Eye (tissue), 1 donor: ENCODE measurements at places on chromosomes 5 and 9.

DNA sequence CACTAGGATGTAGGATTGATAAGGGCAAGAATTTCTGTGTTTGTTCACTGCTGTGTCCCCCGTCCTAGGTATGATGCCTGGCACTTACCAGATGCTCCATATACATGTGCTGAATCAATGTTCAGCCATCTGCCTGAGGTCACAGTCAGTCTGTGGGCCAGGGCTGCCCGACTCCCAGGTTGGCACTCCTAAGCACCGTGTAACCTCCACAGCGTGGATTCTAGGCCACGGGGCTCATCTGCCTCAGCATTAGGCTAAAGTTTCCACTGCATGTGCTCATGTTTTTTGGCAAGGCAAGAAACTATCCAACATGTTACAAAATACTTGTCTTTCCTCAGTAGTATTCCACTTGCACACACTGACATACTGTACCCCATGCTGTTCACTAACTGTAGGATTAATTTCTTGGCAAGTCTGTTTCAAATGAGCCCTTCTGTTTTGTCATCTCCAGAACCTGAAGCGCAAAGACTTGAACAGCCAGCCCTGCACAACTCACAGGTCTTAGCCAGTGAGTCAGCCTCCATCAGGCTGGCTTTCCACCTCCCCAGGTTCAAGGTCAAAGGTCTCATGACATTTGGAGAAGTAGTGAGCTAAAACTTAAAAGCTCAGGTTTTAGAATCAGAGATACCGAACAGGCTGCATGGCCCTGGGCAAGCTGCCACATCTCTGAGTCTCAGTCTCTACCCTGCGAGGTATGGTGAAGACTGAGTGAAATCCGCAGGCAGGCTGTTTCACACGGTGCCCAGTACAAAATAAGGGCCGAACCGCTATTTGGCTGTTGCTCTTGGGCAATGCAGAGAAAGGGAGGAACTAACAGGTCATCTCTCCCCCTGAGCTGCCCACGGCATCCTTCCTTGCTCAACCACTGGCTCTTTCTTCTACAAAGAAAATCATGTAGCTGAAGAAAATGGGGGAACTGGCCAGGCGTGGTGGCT lies 7.2 kb downstream of the TOR1A start:
- DNase-seq, result no peak

- DNase-seq, result peak; percentile 85
Measured at GRCh38 chr9:137550231-137550621, at the start of gene PNPLA7. TSS of gene PNPLA7 (minus strand) at chr9:137550402. CDS start at chr9:137550197, 205 bp downstream.

DNA sequence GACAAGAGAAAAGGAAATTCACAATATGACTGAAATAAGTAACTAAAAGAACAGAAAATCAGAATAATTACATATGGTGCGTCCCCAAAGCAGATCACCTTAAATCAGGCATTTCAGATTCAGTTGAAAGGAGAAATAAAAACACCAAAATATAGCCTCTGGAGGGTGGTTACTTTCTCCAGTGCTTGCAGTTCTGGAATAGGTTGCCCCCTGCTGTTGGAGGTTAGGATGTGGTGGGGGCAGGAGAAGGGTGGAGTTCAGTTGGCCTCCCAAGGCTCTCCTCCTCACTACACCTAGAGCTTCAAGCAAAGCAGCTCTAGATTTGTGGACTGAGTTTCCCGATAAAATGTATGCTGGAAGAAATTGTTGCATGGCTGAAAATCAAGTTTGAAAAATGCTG lies 338.2 kb upstream of the TLE4 start:
- DNase-seq, result no peak

- no peak for DNase-seq
Measured at GRCh38 chr5:152499814-152500535, 94.9 kb upstream of the NMUR2 start.

DNA sequence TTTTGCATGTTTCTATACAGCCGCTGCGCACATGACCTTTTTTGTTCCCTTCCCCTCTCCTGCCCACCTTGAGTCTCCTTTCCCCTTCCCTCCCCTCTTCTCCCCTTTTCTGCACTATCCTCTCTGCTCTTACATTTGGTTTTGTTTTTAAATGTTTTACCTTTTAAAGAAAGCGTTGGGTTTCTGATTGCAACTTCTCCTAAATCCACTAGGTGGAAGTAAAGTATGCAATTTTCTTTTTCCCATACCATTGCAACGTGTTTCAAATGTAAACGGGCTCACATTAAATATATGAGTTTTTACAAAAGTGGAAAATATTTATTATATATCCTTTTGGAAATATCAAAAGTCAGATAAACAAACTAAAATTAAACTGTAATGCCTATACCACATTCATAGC lies 500.9 kb downstream of the DIRAS2 start:
- DNase-seq, result peak; percentile 60

DNA sequence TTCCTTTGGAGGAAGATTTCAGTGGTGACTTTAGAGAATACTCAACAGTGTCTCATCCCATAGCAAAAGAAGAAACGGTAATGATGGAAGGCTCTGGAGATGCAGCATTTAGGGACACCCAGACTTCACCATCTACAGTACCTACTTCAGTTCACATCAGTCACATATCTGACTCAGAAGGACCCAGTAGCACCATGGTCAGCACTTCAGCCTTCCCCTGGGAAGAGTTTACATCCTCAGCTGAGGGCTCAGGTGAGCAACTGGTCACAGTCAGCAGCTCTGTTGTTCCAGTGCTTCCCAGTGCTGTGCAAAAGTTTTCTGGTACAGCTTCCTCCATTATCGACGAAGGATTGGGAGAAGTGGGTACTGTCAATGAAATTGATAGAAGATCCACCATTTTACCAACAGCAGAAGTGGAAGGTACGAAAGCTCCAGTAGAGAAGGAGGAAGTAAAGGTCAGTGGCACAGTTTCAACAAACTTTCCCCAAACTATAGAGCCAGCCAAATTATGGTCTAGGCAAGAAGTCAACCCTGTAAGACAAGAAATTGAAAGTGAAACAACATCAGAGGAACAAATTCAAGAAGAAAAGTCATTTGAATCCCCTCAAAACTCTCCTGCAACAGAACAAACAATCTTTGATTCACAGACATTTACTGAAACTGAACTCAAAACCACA lies 67.4 kb downstream of the VCAN start:
- no peak for DNase-seq

GRCh38 chr9:95450171-95451064 lies 66.4 kb downstream of the PTCH1 start:
- DNase-seq, result peak; percentile 30

GRCh38 chr5:125457617-125458016 lies 711.2 kb upstream of the ZNF608 start:
- DNase-seq, result no peak

DNA sequence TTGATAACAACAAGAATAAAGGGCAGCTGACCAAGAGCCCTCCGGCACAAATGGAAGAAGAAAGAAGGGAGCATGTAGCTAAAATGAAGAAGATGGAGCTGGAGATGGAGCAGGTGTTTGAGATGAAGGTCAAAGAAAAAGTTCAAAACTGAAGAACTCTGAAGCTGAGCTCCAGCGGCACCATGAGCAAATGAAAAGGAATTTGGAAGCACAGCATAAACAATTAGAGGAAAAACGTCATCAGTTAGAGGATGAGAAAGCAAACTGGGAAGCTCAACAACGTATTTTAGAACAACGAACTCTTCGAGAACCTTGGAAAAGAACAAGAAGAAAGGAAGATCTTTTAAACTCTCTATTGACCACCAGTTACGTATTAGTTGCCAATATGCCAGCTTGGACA lies 100.9 kb downstream of the GABBR2 start:
- no peak for DNase-seq

- no peak for DNase-seq
Measured at GRCh38 chr9:118734696-118735095, 634.5 kb downstream of the BRINP1 start.

DNA sequence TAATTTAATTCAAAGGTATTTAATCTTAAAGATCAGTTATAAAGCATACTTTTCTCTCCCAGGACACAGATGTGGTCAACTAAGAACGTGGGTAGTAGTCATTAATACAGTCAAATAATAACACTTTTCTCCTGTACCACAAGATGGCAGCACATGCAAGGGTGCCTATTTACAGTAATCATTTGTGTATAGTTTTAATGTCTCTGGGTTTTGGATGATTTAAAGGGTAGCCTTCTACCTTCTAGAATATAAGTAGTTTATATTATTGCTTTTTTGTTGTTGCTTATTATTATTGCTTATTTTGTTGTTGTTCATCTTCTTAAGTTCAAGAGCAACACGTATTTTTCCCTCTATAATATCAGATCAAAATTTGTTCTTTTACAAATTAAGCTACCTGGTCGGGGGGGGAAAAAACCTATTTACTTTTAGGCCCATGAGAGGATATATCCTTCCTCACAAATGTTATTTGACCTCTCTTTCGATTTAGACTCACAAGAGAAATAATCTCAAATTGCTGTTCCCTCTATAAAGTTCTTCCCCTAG lies 59.6 kb upstream of the SLC27A6 start:
- peak; percentile 85 for DNase-seq

- no peak for DNase-seq
Measured at GRCh38 chr5:1448511-1449011, 3.3 kb upstream of the SLC6A3 start.

DNA sequence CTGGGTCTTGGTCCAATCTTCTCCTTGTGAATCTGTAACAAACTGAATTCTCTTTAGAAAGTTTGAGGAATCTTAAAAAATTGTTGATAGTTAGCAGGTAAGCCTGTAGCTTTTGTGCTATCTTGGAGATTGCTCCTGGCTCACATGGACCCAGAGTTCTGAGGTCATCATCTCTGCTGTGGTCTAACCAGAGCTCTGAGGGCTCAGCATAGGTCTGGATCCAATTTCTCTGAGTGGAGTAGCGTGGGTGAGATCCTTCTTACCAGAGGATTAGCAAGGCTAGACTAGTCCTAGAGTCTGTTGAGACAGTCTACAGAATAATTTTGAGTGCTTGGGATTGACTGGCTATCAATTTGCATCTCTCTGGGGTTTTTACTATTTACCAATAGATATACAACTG lies 60.5 kb upstream of the IL6ST start:
- DNase-seq, result no peak

- no peak for DNase-seq
Measured at GRCh38 chr9:90162819-90163218, 479.8 kb downstream of the DIRAS2 start.

DNA sequence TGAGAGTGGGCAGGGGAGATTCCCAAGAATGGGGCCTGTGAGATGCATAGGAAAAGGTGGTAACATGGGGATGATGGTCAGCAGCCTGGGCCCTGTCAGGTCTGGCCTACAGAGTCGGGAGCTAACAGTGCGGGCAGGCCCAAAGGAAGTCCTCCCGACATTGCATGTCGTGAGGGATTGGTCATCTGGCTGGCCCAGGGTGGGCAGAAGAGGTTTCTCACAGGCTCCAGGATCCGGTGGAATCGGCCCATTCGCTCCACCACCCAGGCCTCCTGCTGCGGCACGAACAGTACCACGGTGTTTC lies 514 bp downstream of the STOML2 start:
- no peak for DNase-seq

DNA sequence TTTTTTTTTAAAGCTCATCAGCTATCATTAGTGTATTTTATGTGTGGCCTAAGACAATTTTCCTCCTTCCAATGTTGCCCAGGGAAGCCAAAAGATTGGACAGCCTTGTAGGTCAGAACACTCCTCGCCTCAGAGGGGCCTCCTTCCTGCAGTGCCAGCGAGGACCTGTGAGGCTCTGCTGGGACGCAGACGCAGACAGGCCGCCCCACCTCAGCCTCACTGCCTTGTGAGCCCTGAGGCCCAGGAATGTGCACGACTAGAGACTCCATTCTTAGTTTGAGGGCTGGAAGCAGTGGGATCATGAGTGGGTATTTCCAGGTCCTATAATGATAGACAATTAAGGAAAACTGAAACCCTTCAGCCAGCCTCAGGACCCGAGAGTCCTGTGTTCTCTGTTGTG lies 85.4 kb downstream of the PJA2 start:
- no peak for DNase-seq

DNA sequence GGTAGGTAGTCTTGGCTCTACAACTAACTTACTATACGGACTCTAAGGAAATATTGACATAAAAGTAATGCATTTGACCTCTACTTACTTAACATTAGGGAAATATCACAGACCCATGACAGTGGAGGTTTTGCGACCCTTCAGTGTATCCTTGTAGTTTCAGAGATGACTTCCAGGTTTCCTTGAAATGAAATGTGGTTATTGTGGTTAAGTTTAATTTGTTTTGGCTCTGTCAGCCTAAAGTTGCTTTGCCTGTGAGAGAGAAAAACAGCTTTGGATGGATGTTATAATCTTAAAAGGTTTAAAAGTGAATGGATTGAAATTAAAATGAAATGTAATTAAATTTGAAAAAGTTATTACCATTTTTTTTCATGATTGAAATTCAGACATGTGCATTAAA lies 42.9 kb downstream of the LRRTM2 start:
- DNase-seq, result no peak

DNA sequence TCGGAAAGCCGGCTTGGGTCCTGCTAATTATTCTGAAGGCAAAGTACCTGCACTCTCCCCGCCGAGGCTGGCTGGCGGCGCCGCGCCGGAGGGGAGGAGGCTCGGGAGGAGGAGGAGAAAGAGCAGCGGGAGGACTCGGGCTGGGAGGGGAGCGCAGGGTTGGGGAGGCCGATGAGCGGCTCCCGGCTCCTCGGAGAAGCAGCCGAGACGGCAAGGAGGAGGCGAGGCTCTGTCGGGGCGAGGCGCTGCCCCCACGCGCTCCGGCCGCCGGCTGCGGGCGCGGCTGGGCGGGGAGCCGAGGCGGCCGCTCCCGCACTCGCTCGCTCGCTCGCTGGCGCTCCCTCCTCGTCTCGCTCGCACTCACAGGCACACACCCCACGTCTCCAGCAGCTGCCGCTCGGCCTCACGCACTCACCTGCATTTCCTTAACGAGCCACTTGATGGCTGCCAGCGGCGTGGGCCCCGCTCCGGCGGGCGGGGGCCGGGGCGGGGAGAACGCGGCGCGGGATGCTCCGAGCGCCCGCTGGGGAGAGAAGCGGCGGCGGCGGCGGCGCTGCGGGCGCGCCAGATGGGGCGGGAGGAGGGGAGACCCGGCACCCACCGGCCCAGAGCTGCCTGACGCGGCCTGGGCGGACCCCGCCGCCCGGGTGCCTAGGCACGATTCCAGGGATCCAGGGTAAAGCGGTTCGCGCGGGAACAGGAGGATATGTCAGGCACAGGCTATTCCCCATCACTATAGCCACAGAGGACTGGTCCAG lies at the start of gene PTPRD:
TSS of gene PTPRD (minus strand) at position 362 of the 758 bp plus-strand sequence.
- peak; percentile 88 for DNase-seq

- no peak for DNase-seq
Measured at GRCh38 chr9:13213998-13214397, 65.5 kb downstream of the MPDZ start.

- no peak for DNase-seq
Measured at GRCh38 chr5:144210655-144211054, 40.0 kb downstream of the KCTD16 start.

- no peak for DNase-seq
Measured at GRCh38 chr5:172303572-172304335, 20.2 kb upstream of the UBTD2 start.

DNA sequence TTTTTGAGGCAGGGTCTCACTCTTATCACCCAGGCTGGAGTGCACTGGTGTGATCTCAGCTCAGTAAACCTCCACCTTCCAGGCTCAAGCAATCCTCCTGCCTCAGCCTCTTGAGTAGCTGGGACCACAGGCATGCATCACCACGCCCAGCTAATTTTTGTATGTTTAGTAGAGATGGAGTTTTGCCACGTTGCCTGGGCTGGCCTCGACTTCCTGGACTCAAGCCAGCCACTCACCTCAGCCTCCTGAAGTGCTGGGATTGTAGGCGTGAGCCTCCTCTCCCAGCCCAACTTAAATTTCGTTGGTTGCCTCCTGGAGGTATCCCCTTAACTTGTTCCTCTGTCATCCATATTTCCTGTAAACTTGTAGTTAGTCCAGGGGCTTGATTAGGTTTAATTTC lies 47.2 kb downstream of the RAB24 start:
- DNase-seq, result no peak

GRCh38 chr9:87465816-87466215 lies 31.9 kb upstream of the DAPK1 start:
- DNase-seq, result no peak
